ENCODE measurements at places on chromosomes 1 and 21. TPM values are rescaled to one million over a fixed set of nuclear protein-coding genes. Genes with fewer than 3 reads are reported as not detected.

The RGS5 gene
- total RNA-seq, result 6.0 TPM

The RNU1-4 gene
- 2,323 TPM for total RNA-seq

The HMCN1 gene
- 1.9 TPM for total RNA-seq

The PLEKHA6 gene
- 2.1 TPM for total RNA-seq

The LRRC53 gene
- not detected for total RNA-seq

The SEC16B gene
- total RNA-seq, result 0.26 TPM

The IFNLR1 gene
- 4.5 TPM for total RNA-seq

The UBL4B gene
- total RNA-seq, result not detected

The LGR6 gene
- total RNA-seq, result not detected

The LDLRAD1 gene
- 0.26 TPM for total RNA-seq

- no peak for DNase-seq
These were observed 17.5 kb upstream of the LAMTOR5 start for GRCh38 chr1:110424699-110425611.

- DNase-seq, result no peak
These were observed 64.7 kb downstream of the NRIP1 start for GRCh38 chr21:15000081-15000480.

DNA sequence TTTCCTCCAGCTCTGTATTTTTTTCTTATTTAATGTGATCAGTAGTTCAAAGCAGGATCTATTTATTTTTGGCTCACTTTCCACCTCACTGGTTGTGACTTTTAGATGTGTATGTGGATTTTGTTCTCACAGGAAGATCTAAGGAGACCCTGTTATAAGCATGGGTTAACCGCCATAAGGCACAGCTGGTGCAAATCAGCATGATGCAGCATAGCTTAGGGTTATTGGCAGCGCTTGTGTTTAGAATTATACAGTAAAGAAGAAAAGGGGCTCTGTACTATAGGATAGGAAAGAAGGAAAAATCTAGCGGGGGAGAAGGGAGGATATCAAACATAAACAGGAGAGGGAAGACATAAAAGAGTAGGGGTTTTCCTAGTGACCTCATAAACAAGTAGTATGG, 26.9 kb upstream of the RGL1 start:
- no peak for DNase-seq

DNA sequence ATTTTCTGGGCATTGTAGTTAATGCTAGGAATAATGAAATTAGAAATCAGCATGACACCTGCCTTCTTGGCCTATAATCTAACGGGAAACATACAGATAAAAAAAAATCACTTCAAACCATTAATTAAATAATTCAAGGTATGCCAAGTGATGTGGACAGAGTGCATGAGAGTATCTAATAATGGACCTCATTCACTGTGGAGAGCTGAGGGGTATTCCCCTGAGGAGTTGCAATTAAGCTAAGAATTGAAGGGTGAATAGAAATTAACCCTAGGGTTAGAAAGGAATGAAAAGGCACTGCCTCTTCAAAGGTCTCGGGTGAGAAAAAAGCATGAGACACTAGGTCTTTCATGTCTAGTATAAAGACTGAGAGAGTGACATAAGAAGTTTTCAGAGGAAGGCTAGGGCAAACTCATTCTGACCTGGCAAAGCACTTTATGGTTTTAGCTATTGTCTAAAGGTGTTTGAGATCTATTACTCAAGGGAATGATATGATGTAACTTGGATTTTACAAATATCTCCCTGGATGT, 466.1 kb downstream of the KCNT2 start:
- no peak for DNase-seq

DNA sequence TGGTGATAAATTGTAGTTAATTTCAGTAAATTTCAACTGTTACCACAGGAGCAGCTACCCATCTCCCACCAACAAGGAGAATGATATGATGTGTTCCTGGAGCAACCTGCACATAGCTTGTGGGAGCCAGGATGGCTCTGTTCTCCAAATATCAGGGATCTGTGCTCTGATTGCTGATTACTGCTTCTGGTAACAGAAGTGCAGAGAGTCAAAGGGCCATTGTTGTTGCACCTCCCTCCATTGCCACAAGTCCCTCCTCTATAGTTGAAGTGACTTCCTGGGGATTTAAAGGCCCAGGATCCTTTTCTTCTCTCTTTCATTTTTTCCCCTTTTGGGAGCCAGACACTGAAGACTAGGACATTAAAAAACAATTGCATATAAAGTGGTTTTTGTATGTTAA, 51.6 kb upstream of the HPDL start:
- no peak for DNase-seq

GRCh38 chr1:90133133-90133532, 138.2 kb downstream of the ZNF326 start:
- peak; percentile 52 for DNase-seq

- DNase-seq, result no peak
These were observed 64.1 kb downstream of the NOS1AP start for GRCh38 chr1:162133566-162133965.

GRCh38 chr1:213136190-213136917, 85.3 kb downstream of the RPS6KC1 start:
- DNase-seq, result no peak

DNA sequence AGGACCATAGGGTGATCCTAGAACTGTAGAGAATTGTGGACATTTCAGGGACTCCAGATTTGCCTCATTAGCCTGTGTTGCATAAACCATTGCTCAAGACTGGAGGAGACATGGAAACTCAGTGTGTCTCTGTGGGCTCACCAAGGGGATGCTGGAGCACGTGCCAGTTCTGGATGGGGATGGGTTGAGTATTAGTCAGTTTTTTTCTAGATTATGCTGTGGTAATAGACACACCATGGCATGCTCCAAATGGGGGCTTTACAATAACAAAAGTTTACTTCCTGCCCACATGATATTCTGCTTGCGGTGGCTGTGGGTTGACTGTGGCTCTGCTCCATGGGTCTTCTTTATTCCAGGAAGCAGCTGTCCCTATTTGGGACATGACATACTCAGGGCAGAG, 125.4 kb downstream of the FOXD2 start:
- DNase-seq, result no peak

DNA sequence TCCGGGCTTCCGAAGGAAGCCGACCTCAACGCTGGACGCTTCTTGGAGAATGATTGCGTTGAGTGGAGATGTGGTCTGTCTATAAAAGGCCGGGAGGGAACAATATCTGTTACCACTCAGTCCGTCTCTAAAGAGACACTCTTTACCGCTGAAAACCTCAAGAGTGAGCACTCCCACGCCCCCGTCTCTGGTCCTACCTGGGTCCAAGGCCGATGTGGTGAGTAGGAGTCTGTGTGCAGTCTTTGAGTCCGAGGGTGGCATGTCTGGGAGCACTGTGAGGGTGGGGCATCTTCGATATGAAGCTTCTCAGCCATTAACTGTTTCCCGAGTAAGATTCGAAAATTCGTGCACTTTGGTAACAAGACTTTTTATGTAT, 576 bp downstream of the ZFP69 start:
- DNase-seq, result no peak

- DNase-seq, result peak; percentile 97
These were observed 394.8 kb downstream of the USP25 start for GRCh38 chr21:16124378-16125138.

DNA sequence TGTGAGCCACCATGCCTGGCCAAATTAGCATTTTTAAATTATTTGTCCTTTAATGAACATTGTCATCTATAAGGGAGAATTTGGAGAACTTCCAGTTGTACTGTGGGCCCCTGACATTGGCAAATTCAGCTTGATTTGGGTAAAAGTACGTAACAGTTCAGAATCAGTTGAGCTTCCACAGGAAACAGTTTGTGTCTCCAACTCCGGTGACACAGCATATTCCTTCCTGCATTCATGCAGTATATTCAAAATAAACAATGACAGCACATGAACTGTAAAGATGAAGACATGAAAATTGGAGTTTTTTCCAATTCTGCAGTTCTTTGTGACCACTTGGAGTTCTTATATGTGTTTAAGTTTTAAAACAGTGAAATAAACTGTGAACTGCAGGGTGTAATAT, 28.2 kb downstream of the RNF220 start:
- no peak for DNase-seq

GRCh38 chr1:81509594-81509993, 291.1 kb upstream of the ADGRL2 start:
- peak; percentile 95 for DNase-seq

DNA sequence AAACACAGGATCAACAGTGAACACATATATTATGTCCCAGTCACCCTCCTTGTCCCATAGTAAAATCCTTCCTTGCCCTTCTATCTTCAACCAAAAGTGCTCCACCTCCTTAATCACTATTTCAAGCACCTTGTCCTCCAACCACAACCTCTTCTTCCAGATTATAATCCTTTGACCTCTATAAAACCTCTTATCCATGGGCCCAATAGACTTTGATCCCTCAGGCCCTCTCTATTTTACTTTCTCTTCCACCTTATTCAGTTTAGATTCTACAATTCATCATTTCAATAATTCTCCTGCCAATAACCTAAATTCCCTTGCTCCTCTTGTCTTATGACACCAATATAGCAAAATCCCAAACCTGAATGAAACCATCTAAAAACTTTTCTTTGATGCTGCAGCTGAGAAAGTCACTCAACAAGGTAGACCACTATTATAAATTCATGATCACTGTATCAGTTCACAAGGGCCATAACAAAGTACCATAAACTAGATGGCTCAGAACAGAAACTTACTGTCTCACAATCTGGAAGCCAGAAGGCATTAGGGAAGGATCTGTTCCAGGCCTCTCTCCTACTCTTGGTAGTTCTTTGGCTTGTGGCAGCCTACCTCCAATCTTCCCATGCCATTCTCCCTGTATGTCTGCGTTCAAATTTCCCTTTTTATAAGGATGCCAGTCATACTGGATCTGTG, 24.8 kb downstream of the EPS15 start:
- no peak for DNase-seq

- no peak for DNase-seq
These were observed 5.4 kb upstream of the RGSL1 start for GRCh38 chr1:182444497-182444896.

DNA sequence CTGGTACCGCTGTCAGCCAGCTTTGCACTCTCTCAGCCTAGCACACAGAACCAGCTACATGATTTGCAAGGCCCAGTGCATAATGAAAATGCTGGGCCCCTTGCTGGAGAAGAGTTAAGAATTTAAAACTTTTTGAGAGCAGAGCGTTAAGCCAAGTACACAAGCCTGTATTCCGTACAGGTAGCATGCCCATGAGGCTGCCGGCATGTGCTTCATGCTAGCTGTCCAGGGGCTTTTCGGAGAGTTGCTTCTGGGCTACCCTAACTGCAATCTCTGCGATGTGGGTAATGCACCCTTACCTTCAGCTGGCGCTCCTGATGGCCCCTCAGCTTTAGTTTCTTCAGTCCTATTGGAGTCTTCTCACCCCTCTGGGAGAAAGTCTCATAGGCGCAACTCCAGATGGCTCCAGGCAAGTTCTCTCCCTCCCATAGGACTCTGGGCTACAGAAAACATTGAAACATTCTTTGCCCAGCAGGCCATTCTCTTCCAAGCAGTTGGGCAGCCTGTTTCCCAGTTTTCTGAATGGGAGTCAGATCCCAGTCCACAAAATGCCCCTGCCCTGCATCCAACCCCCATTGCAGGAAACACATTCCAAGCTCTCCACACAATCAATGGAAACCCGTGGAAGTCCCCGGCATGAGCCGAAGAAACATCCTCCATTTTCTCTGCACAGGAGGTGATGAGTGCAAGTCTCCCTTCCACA, 5.7 kb upstream of the AKT3 start:
- DNase-seq, result no peak

DNA sequence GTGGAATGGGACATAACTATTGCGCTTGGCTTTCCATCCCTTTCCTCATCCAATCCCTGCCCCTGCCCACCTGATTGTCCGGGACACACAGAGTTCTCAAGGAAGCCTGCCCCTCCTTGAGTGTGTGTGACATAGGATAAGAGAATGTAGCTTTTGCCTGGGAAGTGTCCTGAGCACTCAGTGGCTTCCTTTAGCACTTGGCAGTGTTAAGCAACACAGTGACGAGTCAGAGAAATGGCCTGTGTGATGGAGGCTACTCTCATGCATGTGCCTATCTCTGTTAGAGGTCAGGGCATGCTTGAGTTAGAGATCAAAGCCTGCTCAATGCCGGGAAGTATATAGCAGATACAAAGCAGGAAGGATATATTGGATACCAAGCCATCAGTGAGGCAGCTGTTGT, 289.5 kb downstream of the SIPA1L2 start:
- DNase-seq, result peak; percentile 55

DNA sequence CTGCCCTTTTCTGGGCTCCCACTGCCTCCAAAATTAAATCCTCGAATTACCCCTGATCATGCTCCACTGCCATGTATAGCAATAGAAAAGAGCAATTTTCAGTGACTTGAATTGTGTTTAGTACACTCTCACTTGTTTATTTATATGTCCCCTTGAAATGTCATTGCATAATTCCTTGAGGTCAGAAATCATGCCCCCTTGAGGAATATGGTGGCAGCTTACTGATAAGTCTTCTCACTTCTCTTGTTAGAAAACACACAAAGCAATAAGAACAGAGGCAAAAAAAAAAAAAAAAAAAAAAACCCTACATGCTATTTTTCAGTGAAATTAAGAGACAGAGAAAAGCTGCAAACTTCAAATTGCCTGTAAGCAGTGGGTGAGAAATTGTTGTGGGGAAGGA, 37.5 kb downstream of the GPR88 start:
- no peak for DNase-seq

DNA sequence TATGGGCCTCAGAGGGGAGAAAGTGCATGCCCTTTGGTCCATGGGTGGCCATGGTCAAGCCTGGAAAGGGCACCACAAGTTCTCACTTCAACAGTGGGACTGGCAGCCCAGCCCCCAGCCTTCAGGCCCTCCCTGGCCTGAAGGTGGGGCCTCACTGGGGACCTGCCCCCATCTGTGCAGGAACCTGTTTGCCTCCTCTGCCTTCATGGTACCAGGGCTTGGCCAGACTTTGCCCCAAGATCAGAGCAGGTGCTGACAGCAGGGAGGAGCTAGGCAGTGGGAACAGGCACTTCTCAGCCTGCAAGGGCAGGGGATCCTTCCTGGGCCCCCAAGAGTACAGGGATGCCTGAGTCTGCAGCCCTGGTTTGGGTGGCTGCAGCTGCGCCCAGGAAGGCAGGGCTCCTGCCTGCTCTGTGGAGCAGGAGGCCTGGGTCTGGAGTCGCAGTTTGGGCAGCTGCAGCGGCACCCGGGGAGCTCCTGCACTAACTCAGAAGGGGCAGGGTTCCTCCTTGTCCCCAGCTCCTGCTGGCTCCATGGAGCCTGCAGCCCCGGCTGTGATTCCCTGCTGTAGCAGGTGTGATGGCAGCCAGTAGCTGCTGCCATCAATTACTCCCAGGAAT, 460.1 kb upstream of the NCAM2 start:
- DNase-seq, result no peak

GRCh38 chr1:108590957-108591356, 31.1 kb downstream of the EEIG2 start:
- DNase-seq, result peak; percentile 86

- no peak for DNase-seq
These were observed 154.0 kb downstream of the LIPI start for GRCh38 chr21:14056771-14057191.

DNA sequence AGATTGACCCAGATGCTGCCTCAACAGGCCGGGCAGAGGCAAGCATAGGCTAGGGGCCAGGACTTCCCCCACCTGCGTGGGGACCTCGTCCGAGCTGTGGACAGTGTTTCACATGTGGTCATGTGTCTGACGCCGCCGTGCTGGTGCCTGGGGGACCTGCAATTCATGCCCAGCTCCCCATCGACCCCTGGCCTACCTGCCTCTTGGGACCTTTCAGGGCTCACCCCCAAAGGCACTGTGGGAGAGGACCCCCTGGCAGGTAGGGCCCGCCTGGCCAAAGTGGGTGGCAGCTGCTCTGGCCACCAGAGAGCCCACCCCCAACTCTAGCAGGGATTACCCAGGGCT, 4.4 kb downstream of the TMEM201 start:
- no peak for DNase-seq

All from bronchial epithelial cell (primary cell).